ENCODE measurements at places on chromosomes 11 and 22.

DNA sequence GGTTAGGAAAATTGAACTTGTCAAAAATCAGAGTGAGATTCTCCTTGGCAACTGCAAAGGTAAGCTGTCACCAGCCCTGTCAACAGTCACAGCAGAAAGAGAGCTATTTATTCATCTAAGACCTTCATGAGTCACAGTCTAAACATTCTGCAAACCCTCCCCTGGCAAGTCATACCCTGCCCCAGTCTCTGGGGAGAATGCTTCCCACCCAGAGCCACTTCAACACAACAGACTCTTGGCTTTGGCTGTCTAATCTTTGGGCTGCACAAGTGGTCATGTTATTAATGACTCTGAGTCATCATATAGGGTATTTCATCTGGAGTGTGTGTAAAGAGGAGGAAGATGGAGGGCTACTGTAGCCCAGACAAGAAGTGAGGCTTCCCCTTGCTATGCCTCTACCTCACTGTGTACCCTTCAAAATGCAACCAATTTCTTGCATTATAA is 153.4 kb downstream of the CCDC34 start:
- DNase-seq: no peak

- no peak for DNase-seq
Observed at GRCh38 chr22:43404673-43405385, 7.0 kb upstream of the MPPED1 start.

DNA sequence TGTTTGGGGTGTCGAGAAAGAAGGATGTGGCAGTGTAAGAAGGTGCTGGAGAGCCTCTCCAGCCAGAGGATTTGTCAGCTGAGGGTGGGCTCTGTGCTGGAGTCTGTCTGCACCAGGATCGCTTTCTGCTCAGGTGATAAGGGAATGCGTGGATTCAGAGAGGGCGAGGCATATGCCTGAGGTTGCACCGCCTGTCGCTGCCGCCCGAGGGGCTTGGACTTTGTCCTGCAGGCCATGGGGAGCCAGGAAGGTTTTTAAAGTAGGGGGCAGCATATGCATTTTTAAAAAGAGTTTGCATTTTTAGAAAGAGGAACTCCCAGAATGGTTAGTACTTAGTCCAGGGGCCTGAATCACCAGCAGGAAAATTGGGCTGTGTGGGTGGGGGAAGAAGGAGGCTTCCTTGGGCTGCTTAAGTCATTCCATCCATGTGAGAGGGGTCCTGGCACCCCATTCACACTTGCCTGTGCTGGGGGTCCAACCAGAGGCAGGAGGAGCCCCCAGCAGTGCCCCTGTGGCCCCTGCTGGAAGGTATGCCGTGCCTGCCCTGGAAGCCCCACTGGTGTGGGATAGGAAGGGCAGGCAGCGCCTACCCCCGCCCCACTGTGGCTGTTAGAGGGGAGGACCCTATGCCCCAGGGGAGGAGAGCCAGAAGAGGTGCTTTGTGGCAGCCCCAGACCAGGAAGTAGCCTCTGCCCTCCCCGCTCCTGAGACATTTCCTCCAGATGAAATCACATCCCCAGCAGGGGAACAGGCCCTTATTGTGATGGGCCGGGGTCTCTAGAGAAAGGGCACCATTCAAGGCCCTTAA is 35.8 kb upstream of the MYRF start:
- DNase-seq: no peak

- no peak for DNase-seq
Observed at GRCh38 chr11:104146421-104146820, 17.5 kb downstream of the PDGFD start.

DNA sequence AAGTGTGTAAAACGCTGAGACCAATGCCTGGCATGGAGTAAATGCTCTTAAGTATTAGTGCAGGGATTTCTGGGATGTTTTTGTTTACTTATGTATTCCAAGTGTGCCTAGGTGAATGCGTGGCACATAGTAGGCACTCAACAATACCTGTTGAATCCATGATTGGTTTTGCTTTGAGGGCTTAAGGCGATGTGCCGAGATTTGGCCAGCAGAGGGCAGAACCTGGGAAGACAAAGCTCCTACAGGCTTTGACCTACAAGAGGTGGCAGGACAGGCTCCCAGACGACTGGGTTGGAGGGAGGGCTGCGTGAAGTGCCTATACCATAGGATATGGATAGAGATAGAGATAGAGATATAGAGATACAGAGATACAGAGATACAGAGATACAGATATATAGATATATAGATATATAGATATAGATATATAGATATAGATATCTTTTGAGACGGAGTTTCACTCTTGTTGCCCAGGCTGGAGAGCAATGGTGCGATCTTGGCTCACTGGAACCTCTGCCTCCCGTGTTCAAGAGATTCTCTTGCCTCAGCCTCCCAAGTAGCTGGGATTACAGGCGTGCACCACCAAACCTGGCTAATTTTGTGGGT is 13.9 kb downstream of the KCNE3 start:
- no peak for DNase-seq

DNA sequence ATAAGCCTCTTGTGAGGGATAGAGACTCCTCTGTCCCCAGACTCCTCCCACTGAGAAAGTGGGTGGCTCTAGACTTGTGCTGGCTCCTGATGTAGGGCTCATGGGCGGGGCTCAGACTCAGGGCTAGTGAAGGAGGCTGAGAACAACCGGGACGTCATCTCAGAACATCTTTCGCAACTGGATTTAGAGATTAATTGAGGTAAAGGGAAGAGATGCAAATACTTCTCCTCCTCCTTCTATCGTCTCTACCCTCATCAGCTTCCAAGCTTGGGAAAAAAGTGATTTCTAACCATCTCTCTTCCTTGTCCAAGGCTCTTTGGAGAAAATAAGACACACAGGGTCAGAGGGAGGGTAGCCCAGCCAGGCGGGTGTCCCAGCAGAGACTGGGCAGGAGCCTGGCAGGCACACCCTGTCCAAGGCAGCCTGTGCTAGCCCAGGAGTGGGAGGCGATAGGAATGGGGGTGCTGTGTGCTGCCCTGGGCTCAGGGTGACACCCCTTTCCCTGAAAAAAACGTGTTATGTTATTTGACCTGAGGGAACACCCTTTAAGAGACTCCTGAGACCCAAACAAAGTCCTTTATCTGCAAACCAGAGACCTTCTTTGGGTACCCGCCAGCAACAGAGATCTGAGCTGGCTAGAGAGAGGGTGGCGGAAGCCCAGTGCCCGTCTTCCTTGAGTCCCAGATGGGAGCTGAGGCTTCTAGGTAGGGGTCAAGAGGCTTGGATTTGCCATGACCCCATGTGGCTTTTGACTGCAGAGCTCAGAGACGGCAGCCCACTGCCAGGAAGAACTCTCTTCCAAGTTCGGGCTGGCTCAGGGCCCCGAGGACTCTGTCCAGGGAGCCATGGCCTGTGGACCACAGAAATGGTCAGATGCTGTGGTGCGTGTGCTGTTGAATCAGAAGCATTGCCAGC is 160.9 kb downstream of the ADAMTS15 start:
- no peak for DNase-seq

DNA sequence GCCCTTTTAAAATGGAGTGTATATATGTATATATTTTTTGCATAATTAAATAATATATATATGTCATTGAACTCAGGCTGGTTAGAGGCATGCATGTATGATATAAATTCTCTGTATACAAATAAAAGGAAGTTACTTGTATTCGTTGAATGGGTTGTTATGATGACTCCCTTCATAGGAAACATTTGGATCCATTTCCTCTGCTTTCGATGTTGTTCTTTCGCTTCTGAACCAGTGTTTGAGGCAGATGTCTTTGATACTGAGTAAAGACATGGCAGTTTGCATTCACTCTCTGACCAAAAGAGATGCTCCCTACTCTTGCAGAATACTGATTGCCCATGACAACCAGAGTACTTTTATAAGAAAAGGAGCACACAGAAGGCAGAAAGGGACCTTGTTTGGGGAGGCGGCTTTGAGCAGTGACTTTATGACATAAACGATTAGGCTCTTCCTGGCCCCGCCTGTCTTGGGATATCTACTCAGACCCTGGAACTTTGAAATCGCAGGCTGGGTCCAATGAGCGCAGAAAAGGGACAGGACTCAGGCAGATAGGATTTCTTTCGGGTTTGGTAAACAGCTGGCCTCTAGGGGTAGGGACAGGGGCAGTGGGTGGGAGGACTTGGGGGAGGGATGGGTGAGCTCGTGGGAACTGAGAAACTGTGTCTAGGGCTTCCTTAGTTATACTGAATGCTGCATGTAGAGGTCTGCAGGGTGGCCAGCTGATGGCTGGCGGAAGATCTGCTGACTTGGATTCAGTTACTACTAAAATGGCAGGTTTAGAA is 23.2 kb downstream of the TIMP3 start:
- DNase-seq: no peak

- no peak for DNase-seq
Observed at GRCh38 chr11:100753571-100753970, 66.5 kb downstream of the ARHGAP42 start.

GRCh38 chr11:134366254-134366653 is 34.5 kb downstream of the GLB1L2 start:
- DNase-seq: no peak

DNA sequence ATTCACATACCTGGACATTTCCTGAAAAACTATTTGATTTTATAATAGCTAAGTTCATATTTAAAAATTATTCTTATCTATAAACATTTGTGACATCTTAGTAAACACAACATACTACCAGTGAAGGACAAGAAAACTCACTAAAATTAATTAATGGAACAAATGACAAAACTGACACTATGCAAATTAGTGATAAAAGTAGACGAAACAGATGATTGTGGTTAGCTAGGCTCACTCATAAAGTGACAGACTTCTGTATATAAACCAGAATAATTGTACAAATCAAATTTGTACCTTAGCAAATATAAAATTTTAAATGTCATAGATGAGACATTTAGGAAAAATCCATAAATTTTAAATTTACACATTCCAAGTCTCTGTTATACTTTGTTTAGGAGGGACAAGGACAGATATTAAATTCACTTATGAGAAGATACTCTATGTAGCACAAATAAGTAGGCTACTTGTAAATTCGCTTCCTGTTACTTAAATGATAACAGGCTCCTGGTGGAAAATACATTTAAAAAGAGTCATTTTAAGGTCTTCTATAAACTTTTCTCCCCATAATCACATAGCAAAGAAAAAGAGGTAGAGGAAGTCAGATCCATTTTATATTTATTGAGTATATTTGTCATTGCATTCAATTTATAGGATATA is 81.2 kb downstream of the KIF18A start:
- no peak for DNase-seq
